Renal pelvis (tissue), 12 donors: ENCODE measurements at places on chromosomes 5 and 9. TPM values are rescaled to one million over a fixed set of nuclear protein-coding genes. Genes with fewer than 3 reads are reported as not detected.

The C5orf58 gene
- 0.24 TPM for polyA plus RNA-seq

The IFNA2 gene
- polyA plus RNA-seq = not detected

The NR4A3 gene
- polyA plus RNA-seq = 0.36 TPM

The MYOT gene
- 0.86 TPM for polyA plus RNA-seq

GRCh38 chr5:111865356-111865755, 108.4 kb upstream of the NREP start:
- DNase-seq = no peak

- DNase-seq = no peak
Observed at GRCh38 chr5:68849906-68850305, 243.9 kb upstream of the SLC30A5 start.

DNA sequence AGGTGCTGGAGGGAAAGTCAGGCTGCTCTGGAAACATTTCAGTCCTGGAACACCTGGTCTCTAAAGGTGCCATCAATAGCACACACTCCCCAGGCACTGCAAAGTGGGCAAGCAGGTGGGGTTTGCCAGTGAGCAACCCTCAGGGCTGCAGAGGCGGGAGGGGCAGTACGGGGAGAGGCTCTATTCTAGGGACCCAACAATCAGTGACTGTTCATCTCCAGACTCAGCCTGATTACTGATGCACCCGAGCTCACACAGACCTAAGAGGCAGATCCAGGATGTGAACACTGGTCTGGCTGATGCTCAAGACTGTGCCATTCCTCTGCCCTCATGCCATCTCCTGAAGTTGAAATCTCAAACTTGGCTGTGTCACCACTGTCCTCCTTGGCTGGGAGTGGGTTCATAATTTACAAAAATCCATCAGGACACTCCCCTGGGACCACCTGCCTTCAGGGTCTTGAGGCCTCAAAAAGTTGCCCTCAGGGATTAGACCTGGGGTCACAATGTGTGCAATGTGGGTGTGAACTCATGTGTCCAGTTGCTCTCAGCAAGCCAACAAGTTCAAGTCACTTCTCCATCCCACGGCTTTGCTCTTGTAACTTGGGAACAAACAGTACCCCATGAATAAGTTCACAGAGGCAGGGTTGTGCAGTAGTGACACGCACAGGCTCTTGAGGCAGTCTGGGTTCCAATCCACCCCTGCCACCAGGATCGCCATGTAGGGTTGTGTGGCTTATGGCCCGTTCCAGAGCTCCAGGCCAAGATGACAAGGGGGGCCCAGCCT, 19.9 kb upstream of the KCNMB1 start:
- no peak for DNase-seq

DNA sequence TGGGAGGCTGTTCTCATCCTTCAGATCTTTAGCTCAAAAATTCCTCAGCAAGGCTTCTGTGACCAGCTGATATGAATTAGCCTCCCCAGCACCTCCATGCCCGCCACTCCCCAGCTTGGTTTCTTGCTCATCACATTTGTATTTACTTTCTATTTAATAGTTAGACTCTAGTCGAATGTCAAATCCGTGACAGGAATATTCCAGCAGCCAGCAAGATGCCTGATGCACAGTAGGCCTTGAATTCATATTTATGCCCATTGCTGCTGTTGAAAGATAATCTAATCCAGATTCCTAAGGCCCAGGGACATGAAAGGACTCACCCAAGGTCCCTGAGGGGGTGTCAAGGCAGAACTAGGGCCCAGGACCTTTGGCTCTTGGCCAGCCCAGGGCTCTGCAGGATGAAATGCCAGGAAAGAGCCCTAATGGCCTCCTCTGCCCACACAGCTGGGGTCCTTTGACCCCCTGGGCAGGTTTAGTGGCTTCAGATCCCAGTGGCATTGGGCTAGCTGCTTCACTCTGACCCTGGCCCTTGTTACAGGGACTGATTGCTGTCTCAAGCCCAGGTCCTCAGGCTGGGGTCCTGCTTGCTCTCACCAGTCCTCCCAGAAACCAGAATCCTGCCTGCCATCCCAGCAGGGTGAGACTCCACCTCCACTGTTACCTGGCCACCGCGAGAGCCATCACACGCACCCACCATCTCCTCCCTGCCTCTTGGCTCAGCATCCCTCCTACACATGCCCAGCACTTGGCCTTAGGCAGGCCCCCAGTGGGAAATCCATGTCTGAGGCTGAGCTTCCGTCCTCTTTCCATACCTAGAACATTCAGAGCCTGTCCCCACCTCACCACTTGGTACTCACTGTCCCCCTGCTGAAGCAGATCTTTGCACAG, 7.3 kb downstream of the CSF1R start:
- no peak for DNase-seq

GRCh38 chr5:65946198-65946745, 19.9 kb downstream of the ERBIN start:
- no peak for DNase-seq

DNA sequence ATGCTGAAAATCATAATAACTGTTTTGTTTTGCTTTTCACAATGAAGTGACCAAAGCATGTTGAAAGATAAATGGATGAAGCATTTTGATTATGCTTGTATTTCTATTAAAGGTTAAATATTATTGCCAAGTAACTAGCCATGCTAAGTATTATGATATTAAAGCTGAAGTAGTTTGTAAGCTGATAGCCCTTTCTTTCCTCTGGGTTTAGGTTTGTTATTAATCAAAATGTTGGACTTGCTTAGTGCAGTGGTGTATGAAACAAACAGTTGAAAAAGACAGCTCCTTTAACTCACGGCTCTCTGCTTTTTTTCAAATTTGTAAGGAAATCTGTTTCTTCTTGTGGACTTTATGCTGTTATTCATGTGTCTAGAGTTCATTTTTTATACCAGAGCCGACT, 246.0 kb downstream of the CWC27 start:
- no peak for DNase-seq

- DNase-seq = peak; percentile 71
Observed at GRCh38 chr5:175378444-175379028, 65.4 kb downstream of the DRD1 start.

DNA sequence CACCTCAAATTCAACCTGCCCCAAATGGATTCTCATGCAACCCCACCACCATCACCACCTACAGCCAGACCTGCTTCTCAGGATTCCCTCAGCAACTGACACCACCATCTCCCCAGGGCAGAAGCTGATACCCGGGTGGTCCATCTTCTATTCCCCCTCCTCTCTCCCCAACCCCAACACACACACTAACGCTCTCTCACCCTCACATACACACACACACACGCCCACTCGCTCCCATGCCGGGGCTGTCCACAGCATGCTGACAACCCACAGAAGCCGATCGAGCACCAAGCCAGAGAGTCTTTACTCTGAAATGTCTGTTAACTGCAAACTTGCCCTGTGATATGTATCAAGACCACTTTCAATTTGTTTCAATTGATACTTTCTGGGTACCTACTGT, 28.4 kb downstream of the B4GALT1 start:
- no peak for DNase-seq

DNA sequence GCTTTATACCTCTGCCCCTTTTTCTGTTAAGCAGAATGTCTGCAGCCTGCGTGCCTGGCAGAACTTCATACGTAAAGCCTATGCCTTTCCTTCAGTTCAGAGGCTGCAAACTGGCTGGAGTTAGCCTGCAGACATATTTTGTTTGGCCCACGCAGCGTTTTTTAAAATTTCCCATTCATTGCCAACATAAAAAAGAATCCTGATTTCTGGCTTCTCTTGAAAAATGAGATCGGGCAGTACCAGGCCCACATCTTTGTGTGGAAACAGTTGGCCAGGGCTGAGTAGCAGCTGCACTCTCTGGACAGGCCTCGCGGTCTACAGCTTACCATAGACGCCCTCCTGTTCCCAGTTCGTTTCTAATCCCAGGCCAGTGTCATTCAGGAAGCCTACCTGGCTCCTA, 104.4 kb downstream of the SMARCA2 start:
- DNase-seq = no peak

GRCh38 chr5:159309689-159310433, 20.4 kb downstream of the IL12B start:
- no peak for DNase-seq
